ENCODE measurements at places on chromosomes 3 and 15.

GRCh38 chr3:46929324-46929723 lies 47.2 kb downstream of the CCDC12 start:
- DNase-seq: no peak

- no peak for DNase-seq
These were observed 72.5 kb downstream of the TM2D3 start for GRCh38 chr15:101579631-101580163.

GRCh38 chr15:38275959-38276358 lies 23.3 kb downstream of the SPRED1 start:
- DNase-seq: no peak

GRCh38 chr15:90620379-90621067 lies 90.8 kb downstream of the CRTC3 start:
- DNase-seq: no peak

DNA sequence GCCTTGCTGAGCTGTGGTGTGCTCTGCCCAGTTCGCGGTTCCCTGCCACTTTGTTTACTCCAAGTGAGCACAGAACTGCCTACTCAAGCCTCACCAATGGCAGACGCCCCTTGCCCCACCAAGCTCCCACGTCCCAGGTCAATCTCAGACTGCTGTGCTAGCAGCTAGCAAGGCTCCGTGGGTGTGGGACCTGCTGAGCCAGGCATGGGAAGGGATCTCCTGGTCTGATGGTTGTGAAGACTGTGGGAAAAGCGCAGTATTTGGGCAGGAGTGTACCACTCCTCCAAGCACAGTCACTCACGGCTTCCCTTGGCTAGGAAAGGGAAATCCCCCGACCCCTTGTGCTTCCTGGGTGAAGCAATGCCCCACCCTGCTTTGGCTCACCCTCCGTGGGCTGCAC lies 45.0 kb downstream of the SLC12A6 start:
- no peak for DNase-seq

- no peak for DNase-seq
These were observed 25.4 kb upstream of the ALPK3 start for GRCh38 chr15:84791763-84792162.

GRCh38 chr15:83219026-83219425 lies 11.4 kb upstream of the HDGFL3 start:
- DNase-seq: no peak

DNA sequence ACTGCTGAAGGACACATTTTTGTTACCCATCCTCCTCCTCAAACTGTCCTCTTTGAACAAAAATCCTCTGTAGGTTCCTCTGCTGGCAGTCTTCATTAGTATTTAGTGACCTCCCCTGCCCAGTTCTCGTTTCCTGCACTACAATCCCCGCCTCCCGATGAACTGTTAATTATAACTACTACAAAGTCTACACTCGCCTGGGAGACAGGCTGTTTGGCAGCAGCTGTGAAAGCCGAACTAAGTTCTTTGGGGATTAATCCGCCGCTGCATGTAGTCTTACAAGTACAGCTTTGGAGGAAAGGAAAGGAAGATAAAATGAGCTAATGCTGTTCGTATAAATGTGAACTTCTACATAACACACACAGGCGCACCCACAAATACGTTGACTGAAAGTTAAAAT lies 160.0 kb upstream of the WNT5A start:
- no peak for DNase-seq

GRCh38 chr15:78455749-78456148 lies 17.7 kb downstream of the IREB2 start:
- DNase-seq: peak; percentile 32

GRCh38 chr15:45304711-45305110 lies 52.7 kb downstream of the SLC28A2 start:
- no peak for DNase-seq

GRCh38 chr3:136343873-136344555 lies 93.9 kb downstream of the PCCB start:
- DNase-seq: no peak
